ENCODE measurements at places on chromosomes 1 and 21.

GRCh38 chr1:246029616-246030015 lies 477.5 kb downstream of the SMYD3 start:
- no peak for DNase-seq

DNA sequence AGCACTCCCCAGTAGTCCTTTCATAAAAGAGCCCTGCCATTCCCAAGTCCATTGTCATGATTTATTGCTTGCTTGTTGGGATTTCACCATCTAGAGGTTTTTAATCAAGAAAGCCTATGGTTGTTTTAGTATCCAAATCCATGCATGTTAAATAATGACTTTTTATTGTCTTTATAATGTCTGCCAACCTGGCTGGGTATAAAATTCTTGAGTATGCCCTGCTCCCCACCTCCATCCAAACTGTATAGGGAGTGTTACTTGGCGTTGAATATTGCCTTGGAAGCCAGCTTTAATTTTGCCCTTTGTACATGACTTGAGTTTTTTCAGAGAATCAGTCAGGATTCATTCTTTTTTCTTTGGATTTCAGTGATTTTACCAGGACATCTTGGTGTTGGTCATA lies 44.2 kb downstream of the DISC1 start:
- no peak for DNase-seq

- no peak for DNase-seq
Measured at GRCh38 chr1:210915890-210916507, 217.9 kb downstream of the KCNH1 start.

DNA sequence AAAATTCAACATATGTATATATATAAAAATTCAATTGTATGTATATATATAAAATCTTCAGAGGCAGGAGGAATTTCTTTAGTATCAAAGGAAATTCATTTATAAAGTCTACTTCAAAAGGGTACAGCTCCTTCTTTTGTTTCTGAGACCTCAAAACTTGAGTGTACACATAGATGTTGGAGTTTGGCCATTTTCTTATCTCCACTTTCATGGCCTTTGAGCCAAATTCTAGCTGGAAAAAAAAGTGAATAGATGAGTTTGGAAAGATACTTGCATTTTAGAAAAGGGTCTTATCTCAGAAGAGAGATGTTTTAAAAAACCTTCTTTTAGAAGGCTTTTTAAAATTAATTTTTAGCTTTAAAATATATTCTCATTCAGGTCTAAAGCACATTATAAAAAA lies 103.2 kb downstream of the ATF6 start:
- DNase-seq = no peak

DNA sequence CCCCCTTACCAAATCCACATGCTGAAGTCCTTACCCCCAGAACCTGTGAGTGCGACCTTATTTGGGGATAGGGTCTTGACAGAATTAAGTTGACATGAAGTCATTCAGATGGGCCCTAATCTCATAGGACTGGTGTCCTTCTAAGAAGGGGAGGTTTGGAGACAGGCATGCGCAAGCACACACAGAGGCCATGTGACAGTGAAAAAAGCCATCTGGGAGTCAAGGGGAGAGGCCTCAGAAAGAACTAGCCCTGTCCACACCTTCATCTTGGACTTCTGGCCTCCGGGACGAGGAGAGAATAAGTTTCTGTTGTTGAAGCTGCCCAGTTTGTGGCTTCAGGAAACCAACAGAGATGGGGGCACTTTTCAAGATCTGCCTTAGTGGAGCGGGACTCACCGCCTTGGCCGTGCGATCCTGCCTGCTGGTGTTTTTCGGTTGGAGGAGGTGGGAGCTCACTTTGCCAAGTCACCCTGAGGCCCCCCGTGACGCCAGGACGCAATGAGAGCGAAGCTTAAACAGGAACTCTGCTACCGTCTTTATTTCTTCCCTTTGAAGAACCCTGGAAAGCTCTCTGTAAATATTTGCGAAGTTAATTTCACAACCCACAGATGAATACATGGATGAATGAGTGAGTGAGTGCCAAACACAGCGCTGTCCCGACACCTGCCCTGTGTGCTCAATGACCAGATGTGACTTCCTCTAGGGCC lies 42.5 kb upstream of the C1orf174 start:
- DNase-seq = no peak

Measured in stimulated activated CD4-positive, alpha-beta T cell treated with anti-CD3 and anti-CD28 coated beads, Interleukin-2, amount 100 ng/mL, for 24 hours (primary cell).